OCI-LY7 (cell line): ENCODE measurements at places on chromosomes 7 and 10.

- DNase-seq: no peak
These were observed 20.5 kb downstream of the MMRN2 start for GRCh38 chr10:86936661-86937501.

GRCh38 chr10:10662716-10663408, 354.8 kb upstream of the CELF2 start:
- no peak for DNase-seq

DNA sequence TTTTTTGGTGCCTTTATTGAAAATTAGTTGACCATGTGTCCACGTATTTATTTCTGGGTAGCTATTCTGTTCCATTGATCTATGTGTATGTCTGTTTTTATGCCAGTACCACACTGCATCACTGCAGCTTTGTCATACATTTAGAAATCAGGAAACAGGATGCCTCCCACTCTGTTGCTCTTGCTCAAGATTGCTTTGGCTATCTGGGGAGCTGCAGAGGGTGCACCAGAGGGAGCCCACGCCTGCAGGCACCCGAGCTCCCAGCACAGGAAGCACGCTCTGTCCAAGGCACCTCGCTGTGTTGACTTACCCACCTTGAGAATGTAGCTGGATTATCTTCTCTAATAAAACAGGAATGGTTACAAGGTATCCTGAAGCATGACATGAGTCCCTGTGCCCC, 301.7 kb downstream of the TCERG1L start:
- DNase-seq: no peak

GRCh38 chr10:87935290-87936141, 72.1 kb downstream of the PTEN start:
- DNase-seq: no peak

DNA sequence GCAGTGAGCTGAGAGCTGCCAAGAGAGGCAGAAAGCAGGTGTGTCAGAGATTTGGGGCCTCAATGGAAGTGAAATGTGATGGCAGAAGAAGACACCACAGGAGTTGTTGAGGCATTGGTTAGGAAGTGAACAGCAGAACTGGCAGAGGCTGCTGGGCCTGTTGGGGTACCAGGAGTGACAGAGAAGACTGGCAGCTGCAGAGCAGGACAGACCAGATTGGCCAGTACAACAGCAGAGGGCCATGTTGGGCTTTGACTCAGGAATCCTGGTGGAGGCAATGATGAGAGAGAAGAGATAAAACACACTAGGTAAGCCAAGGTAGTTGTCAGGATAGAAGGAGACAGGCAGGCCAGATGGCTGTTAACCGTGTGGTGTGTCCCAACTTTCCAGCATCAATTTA, 19.9 kb upstream of the HERPUD2 start:
- DNase-seq: peak; percentile 37

GRCh38 chr10:1536341-1536740, 201.0 kb downstream of the ADARB2 start:
- no peak for DNase-seq

- no peak for DNase-seq
These were observed 84.4 kb upstream of the TNS3 start for GRCh38 chr7:47666164-47666862.

DNA sequence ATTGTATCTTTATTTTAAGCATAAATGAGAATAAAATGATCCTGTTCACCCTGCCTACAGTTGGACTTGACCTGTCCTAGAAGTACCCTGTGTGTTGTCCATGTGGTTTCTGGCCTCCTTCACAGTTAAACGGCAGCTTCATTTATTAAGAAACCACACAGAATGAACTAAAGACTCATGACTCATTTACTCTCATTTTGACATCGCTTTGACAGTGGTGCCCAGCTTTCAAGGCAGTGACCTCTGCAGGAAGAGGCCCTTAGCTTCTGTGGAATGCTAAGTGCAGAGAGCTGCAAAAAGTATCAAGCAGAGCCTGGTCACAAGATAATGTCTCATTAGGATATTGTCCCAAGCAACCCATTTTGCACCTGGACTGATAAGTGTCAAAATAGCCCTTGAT, 93.4 kb downstream of the AVL9 start:
- no peak for DNase-seq

DNA sequence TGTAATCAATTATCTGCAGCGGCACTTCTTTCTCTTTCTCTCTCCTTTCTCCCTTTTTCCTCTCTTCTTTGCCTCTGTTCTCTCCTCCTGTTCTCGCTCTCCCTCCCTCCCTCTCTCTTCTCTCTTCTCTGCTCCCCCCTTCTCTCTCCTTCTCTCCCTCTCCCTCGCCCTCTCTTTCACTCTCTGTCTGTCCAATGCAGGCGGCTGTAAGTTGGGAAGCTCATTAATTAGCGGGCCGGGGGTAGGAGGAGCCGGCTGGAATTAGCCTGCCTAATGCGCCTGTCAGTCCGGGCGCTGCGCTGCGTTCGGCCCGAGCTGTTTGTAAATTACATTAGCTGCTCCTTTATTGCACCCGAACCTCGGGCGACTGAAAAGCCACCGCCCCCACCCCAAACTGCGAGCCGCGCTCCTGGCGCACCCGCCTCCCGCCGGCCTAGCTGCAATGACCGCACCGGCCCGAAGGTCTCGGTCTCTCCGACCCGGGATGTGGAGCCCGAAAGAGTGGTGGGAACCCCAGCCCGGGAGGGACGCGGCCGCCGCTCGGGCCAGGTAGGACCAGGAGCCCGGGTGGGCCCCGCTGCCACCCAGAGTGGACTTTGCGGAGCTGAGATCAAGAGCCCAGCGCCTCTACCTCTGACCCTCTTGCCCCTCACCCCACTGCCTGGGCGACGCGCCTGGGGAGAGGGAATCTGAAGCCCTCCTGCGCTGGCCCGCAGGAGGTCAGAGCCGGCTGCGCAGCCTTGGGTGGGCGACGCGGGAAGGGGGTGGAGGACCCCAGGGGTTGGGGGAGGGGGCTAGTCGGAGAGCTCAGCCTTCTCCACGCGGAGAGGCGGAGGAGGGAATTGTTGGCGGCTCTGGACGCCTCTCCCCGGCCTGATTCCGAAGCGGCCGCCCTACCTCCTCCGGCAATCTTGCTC, at the start of gene LBX1:
Gene LBX1, minus strand, starts transcription at position 198 of the 917 bp plus-strand sequence. CDS start 648 bp downstream, outside the sequence.
- DNase-seq: no peak

DNA sequence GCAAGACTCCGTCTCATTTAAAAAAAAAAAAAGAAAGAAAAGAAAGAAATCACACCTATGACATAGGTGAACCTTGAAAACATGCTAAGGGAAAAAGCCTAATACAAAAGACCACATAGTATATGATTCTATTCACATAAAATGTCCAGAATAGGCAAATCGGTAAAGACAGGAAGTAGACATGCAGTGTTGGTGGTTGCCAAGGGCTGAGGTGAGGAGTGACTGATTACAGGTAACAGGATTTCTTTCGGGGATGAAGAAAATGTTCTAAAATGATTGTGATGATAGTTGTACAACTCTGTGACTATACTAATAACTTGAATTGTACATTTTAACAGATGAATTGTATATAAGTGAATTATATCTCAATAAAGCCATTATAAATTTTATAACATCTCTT, 3.3 kb downstream of the XPNPEP1 start:
- DNase-seq: no peak

DNA sequence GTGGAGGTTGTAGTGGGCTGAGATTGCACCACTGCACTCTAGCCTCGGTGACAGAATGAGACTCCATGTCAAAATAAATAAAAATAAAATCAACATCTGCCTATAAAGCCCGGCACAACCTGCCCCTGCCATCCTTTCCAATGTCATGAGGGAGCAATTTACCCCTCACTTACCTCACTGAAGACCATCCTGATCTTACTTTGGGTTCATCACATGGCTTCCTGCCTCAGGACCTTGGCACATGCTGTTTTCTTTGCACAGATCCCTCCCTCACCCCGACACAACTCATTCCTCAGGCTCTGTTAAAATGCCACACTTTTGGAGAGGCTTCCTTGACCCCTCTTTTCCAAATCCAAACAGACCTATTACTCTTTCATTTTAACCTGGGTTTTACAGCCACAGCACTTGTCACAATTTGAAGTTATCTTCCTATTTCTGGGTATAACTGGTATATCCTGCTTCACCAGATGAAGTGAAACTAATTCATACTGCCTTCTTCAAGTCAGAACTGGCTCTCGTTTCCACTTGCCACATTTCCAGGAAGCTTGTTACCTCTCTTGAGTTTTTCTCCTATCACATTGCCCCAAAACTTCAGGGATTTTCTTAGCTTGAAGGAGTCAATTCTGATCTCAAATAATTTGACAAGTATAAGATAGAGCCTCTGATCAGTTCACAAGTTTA, 69.3 kb upstream of the PARD3 start:
- no peak for DNase-seq

GRCh38 chr10:46308666-46309450, 22.1 kb downstream of the ANTXRL start:
- no peak for DNase-seq
